ENCODE measurements at places on chromosomes 2 and 18.

DNA sequence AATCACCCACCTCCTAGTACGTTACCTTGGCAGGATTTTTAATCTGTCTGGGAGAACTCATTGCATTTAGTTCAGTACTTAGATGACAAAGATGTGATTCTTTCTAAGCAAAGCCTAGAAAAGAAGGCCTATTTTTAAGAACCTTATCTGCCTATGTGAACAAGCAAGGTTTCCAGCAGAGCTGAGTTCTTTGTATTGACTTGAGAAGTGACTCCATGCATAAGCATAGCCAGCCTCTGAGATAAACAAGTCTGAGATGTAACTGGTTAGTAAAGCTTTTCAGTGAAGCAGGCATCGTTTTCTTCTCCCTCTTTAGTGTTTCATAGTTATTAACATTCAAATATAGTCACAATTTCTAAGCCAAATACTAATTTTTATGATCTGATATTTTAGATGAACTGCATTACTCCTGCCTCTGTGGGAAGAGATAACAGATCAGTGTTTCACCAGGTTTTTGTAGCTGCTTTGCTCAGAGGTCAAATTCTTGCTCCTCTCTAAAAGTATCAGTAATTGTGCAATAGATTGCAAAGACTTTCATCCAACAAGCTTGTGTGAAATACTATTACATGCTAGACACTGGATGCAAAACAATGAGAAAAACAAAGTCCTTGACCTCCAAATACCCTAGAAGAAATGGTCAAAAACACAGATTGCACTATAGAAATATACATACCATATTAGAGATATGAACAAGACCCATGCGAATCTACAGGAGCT lies 107.8 kb downstream of the MBD2 start:
- no peak for DNase-seq

DNA sequence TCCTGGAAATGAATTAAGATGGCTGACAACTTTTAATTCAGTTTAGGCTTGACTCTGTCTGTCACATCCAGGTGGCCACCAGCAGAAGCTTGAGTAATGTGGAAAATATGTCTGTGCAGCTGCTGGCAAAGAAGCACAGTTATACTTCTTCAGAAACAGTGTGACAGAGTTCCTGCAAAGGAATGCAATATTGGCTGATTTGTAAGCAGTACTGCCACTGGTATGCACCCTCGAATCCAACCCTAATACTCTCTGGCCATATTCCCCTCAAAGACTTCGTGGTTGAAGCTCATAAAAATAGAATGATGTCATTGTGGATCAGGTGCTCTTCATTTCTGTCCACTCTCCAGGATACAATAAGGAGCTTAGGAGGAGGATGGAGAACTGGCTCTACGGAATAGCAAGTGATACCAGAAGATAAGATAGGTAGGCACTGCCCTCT lies 86.2 kb downstream of the METTL8 start:
- DNase-seq: peak; percentile 7

GRCh38 chr2:231399853-231400680 lies 4.6 kb downstream of the B3GNT7 start:
- DNase-seq: peak; percentile 6

GRCh38 chr2:43840965-43841364 lies 2.2 kb downstream of the ABCG8 start:
- DNase-seq: no peak

- DNase-seq: no peak
Measured at GRCh38 chr2:120028795-120029194, 15.9 kb downstream of the EPB41L5 start.

DNA sequence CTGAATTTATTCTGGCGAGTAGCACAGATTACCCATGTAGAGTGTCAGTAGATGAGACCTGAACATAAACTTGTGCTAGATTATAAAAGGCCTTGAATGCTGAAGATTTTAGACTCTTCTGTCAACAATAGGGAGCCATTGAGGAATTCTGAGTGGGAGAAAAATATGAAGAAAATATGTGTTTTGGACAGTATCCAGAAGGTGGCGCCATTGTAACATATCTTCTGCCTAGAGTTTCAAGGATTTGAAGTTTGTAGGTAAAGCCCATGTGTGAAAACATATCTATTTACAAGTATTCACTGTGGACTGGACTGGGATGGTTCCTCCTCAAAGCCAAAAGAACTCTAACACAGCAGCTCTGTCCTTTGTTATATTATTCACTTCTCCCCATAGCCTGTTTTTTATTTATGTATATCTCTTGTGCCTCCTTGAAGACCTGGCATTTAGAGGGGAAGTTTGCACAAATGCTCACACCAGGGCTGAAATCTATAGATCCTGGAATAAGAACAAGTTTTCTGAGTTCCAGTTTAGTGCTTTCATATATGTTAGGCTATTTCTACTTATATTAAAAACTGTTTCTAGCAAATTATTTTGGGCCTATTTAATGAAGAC lies 124.9 kb downstream of the RDH14 start:
- DNase-seq: peak; percentile 36
